ENCODE measurements at places on chromosomes 4 and X.

DNA sequence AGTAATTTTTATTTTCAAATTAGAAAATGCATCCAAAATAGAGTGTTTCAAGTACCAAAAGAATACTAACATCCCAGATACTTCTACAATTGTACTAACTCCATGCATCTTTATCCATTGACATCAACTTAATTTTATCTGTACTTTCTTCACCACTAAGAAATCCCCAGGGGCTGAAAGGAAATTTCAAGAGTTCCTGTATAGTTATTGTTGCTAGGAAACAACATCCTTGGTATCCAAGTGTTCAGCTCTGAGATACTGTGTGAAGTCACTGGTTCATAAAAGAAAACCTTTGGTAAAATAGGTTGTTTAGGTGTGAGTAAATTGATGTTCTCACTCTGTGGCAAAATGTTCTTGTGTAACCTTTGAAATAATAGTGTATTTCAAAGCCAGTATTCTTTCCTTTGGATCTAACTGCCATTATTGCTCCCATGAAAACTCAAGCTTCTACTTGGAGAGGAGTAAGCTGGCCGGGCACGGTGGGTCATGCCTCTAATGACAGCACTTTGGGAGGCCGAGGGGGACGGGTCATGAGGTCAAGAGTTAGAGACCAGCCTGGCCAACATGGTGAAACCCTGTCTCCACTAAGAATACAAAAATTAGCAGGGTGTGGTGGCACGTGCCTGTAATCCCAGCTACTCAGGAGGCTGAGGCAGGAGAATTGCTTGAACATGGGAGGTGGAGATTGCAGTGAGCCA is 72.9 kb downstream of the COMMD8 start:
- DNase-seq: no peak

- no peak for DNase-seq
Measured at GRCh38 chr4:87420276-87420830, 2.0 kb upstream of the NUDT9 start.

GRCh38 chr4:88318751-88319350 is 34.5 kb upstream of the PPM1K start:
- DNase-seq: no peak

DNA sequence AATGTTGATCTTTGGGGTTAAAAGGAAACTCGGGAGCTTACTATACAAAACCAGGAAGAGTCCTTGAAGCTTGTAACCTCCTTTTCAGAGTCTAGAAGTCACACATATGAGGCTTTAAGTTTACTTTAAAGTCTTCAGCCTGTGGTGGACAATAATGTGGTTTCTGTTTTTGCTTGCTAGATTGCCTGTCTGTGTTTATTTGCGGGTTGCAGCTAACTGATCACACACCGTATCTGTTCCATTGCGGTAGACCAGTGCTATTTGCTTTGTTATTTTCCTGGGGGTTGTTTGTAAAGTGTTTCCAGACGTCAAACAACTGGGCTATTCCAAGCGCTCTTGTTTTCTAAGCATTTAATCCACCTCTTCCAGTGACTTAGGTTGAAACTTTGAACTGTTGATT is 143.0 kb upstream of the GYPA start:
- DNase-seq: no peak

DNA sequence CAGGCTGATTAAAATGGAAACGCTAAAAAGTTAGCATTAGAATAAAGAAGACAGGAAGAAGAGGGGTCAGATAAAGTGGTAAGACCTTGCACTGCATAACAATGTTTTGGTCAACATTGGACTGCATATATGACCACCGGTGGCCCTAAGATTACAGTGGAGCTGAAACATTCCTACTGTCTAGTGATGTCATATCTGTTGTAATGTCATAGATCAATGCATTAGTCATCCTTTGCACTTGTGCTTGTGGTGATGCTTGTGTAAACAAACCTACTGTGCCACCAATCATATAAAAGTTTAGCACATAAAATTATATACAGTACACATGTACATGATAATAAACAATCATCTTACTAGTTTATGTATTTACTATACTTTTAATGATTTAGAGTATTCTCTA is 73.0 kb downstream of the TMEM165 start:
- no peak for DNase-seq

Data from KBM-7 (cell line).